Stimulated activated CD4-positive, alpha-beta T cell treated with anti-CD3 and anti-CD28 coated beads, TNF-alpha, amount 100 ng/mL, for 24 hours (primary cell): ENCODE measurements at places on chromosomes 12 and 14.

DNA sequence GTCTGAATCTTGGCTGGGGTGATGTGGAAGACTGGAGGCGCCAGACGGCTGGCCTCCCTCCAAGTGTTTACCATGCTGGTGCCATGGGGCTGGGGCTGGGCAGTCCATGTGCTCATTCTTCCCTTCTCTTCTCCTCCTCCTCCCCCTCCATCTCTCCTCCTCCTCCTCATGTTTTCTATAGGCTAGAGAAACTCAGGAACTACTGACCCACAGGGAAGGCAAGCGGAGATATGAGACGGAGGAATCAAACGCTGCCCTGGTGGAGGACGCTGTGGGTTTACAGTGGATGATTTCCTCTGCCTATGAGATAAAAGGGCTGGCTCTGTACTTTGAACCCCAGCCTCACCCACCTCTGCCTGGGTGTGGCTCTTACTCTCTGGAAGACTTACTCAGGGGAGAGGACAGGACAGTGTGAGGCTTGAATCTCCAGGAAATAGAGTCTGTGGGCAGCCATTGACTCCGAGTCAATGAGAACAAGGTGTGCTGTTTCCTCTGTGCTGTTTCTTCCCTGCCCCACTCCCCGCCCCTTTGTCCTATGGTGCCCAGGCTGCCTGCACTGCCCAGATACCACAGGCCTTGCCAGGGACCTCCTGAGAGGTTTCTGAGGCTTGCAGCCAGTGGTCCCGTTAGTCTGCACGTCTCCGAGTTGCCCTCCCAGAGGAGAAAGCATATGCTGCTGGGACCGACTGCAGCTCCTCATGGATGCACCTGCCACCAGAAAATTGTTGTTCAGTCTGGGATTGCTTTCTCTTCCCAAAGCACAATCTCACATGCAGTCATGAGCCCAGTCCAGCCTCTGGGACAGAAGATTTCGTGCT is 132.6 kb upstream of the ARHGAP5 start:
- DNase-seq, result no peak

GRCh38 chr12:62267480-62267879 is 7.3 kb downstream of the USP15 start:
- no peak for DNase-seq

DNA sequence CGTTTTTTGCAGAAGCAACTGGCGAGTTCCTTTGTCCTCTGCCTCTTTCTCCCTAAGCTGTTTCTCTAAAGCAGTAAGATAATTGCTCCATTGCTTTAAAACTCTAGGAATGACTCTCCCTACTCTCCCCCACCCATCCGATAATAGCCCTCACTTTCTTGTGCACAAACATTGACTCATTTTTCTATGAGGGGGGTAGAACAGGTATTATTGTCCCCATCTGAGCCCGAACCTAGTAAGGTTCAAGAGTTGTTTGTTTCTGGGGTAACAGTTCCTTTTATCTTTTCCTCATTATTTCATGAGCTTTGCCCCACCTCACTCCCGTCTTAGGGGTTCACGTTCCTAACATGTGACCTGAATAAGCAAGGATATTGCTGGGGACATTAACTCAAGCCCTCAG is 190.6 kb downstream of the EMP1 start:
- DNase-seq, result no peak

- no peak for DNase-seq
Observed at GRCh38 chr12:51669271-51669670, 78.2 kb downstream of the SCN8A start.

- no peak for DNase-seq
Observed at GRCh38 chr14:99655521-99655920, 10.6 kb downstream of the HHIPL1 start.

- no peak for DNase-seq
Observed at GRCh38 chr14:100555436-100556139, 31.6 kb downstream of the BEGAIN start.

- no peak for DNase-seq
Observed at GRCh38 chr14:29215853-29216252, 449.3 kb downstream of the FOXG1 start.

- no peak for DNase-seq
Observed at GRCh38 chr14:44448951-44449358, 58.1 kb downstream of the FSCB start.

- no peak for DNase-seq
Observed at GRCh38 chr12:2690348-2691005, 104.3 kb upstream of the FKBP4 start.

GRCh38 chr14:32430326-32430725 is 101.2 kb downstream of the AKAP6 start:
- DNase-seq, result no peak

DNA sequence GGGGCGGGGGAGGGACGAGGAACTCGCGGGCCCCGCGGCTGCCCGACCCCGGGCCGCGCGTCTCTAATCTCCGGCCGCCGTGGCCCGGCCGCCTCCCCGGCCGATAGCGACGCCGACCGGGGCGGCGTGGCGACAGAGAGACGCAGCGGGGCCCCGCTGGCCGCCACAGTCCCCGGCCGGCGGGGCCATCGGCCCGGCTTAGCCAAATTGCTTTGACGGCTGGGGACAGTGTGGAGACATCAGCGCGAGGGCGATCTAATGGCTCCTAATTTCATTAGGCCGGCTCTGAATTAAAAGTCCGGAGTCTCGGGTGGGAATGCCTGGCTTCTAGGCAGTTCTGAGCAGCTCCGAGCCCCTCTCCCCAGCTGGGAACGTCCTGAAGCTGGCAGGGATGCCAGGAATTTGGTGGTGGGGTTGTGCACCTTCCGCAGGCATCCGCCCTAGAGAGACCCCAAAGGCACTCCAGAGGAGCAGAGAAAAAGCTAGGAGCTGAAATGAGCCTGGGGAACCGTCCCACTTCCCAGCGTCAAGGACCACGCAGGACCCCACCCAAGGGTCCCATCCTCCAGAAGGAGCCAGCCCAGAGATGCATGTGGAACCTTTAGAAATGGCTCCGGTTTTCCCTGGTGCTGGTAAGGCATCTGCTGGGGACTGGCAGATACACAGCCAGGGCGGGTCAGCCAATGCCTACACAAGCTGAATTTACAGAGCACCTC is 9.6 kb downstream of the TBX5 start:
- no peak for DNase-seq

DNA sequence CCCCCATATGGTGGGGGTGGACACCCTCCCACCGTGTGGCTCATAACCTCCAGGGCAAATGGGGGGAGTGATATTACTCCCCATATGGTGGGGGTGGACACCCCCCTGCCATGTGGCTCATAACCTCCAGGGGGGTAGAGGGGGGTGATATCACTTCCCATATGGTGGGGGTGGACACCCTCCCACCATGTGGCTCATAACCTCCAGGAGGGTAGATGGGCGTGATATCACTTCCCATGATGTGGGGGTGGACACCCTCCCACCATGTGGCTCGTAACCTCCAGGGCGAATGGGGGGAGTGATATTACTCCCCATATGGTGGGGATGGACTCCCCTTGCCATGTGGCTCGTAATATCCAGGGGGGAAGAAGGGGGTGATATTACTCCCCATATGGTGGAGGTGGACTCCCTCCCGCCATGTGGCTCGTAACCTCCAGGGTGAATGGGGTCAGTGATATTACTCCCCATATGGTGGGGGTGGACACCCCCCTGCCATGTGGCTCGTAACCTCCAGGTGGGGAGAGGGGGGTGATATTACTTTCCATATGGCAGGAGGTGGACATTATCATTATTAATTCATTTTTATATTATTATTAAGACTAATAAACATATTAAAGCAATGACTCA is 51.2 kb upstream of the OXA1L start:
- no peak for DNase-seq

DNA sequence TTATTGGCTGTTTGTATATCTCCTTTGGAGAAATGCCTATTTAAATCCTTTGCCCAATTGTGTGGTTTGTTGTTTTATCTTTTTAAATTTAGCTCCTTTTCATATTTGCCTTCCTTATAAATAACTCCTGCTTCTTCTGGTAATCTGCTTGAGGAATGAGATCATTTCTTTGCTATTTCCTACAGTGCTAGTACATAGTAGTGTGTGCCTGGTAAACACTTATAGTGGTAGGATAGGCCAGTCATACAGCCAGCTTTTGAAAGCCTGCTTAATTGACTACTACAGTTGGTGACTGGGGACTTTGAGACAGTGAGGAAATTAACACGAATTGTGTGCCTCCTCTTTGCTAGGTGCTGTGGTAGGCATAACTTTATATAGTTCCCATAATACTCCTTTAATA is 68.7 kb downstream of the BORCS5 start:
- no peak for DNase-seq

DNA sequence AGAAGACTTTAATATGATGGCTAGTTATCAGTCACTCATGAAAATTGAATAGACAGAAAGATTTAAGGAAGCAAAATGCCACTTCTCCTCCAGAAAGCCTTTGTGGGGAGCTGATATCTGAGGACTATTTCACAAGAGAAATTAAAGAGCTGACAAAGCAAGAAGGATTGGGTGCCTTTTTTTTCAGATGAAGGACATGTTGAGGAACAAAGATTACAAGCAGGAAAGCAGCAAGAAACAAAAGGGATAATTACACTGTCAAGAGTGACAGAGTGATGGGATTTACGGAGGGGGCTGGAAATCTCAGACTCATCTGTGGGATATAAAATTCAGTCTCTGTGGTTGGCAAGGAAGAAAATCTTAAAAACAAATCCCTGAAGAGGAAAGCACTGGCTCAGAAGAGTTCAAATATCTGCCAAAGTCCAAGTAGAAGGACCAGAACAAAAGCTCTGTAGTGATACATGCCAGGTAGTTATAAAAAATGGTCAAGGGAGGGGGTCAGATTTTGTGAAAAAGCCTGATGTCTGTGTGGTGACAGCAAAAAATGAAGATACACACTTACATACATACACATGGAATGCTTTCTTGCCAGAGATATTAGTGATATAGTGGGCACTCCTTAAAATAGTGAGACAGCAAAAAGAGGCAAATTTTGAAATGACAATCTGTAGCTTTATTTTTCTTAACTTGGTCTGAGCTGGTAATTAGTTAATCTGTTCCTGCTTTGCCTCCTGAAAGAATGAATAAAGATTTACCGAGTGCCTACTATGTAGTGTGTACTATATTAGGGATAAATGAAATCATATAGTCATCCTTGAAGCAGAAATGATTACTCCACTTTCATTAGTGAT is 62.9 kb downstream of the EPS8 start:
- DNase-seq, result no peak

DNA sequence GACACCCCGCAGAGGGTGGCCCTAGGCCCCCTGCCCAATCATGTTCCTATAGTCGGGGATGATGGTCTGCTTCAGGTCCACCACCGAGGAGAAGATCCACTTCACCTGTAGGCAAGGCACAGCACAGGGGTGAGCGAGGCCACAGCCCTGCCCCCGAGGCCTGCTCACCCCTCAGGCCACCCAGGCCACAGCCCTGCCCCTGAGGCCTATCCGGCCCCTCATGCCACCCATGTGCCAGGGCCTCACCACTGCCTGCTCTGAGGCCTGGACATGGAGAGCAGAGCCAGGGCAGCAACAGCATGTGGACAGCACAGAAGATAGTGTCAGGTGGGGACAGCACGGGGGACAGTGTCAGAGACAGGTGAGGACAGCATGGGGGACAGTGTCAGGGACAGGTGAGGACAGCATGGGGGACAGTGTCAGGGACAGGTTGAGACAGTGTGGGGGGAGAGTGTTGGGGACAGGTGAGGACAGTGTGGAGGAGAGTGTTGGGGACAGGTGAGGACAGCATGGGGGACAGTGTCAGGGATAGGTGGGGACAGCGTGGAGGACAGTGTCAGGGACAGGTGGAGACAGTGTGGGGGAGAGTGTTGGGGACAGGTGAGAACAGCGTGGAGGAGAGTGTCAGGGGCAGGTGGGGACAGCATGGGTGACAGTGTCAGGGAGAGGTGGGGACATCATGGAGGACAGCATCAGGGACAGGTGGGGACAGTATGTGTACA is 239.7 kb downstream of the TMEM121 start:
- DNase-seq, result no peak

DNA sequence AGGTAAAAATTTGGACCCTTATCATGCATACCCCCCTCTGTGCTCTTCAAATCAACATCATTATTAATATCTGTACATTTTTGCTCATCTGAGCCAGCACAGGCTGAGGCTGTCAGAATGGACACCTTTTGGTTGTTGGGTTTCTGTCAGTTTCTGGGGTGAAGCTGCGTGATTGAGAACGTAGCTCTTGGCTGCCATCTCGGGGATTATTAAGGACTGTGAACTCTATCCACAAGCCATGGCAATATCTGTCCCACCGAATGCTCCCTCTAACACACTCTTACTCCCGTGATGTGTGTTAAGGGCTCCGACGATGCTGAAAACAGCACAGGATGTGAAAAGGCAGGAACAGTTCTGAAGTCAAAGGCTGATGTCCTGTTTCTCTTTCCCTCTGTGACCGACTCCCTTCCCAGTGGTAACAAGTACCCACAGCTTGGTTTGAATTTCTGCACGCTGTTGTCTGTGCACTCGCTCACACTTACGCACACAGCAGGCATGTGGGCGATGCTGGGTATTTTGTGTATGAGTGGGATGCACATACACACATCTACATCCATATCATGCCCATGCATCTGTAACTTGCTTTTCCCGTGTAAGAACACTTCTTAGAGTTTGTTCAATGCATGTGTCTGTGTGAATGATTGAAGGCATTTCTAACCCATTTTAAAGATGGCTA is 405.6 kb downstream of the TMEM121 start:
- no peak for DNase-seq

DNA sequence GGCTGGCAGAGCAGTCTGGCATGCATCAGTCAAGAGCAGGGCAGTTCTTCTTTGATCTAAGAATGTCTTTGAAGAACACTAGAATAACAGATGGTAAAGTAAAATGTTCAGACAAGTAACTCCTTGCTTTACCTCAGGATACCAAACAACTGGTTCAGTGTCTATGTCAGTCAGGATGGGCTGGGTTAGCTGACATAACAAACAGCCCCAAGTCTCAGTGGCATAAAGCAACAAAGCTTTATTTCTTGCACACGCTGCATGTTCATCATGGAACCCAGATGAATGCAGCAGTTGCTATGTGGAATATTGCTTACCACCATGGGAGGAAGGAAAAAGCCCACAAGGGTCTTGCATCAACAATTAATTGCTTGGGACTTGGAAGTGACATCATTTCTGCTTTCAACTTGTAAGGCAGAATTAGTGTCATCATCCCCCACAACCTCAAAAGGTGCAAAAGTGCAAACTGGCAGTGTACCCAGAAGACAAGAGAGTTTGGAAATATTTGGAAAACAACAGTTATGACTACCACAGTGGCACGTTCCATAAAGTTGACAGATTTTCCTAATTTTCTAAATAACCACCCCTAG is 21.2 kb downstream of the GPRC5D start:
- DNase-seq, result no peak

GRCh38 chr14:96160913-96161310 is 43.7 kb upstream of the BDKRB2 start:
- no peak for DNase-seq

- DNase-seq, result no peak
Observed at GRCh38 chr12:48119834-48120195, 651 bp downstream of the PFKM start.
